ENCODE measurements at places on chromosomes 12 and 14. TPM values are rescaled to one million over a fixed set of nuclear protein-coding genes. Genes with fewer than 3 reads are reported as not detected.

DNA sequence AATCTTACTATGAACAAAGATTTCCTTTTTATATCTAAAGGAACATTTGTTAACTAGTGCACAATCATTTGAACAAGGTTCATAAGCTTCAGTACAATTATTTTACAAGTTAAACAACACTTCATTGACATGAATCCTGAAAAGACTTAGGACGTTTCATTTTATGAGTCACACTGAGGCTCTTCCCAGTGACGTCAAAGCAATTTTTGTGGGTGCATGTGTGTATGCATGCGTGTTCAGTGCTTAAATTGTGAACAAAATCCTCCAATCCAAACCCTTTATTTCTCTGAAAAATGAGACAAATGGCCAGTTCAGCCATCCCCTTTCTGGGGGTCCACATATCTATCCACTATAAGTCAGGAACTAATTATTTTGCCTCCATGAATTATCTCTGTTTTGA is 2.9 kb downstream of the LMNTD1 start:
- DNase-seq, result no peak

DNA sequence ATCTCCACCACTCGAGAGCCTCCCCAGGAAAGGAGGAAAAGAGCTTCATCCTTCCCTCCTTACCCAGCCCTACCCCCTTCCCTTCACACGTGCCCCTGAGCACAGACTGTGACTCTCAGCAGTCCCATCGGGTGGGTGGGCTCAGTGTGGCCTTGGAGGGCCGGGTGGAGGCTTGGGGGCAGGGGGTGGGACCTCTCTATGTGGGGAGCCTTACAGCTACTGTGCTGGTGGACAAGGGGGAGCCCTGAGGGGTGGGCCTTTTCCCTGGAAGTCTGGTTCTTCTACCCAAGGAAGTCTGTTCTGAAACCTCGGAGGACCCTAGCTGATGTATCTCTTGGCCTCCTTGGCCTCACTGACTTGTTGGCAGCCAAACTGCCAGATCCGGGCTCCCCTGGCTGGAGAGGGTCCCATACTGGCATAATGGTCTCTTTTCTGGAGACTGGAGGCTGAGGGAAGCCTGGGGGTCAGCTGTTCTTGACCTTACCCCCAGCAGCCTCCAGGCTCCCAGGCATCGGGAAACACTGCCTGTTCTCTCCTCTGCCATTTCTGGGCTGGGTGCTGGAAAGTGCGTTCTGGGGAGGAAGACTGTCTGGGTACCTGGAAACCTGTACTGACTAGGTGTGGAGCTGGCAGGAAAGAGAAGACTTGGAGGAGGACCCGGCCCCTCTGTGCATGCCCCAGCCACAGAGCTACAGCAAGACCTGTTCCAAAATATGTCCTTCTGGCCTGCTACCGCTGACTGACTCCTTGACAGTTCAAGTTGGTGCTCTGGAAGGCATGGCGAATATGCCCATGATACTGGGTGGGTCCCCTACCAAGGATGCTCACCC is 7.6 kb downstream of the VASH1 start:
- DNase-seq, result no peak

GRCh38 chr14:104001003-104001402 is 58.7 kb upstream of the RD3L start:
- DNase-seq, result no peak

Gene SLC35F4
- not detected for total RNA-seq

- no peak for DNase-seq
These were observed 1178.3 kb upstream of the FLRT2 start for GRCh38 chr14:84351646-84352045.

DNA sequence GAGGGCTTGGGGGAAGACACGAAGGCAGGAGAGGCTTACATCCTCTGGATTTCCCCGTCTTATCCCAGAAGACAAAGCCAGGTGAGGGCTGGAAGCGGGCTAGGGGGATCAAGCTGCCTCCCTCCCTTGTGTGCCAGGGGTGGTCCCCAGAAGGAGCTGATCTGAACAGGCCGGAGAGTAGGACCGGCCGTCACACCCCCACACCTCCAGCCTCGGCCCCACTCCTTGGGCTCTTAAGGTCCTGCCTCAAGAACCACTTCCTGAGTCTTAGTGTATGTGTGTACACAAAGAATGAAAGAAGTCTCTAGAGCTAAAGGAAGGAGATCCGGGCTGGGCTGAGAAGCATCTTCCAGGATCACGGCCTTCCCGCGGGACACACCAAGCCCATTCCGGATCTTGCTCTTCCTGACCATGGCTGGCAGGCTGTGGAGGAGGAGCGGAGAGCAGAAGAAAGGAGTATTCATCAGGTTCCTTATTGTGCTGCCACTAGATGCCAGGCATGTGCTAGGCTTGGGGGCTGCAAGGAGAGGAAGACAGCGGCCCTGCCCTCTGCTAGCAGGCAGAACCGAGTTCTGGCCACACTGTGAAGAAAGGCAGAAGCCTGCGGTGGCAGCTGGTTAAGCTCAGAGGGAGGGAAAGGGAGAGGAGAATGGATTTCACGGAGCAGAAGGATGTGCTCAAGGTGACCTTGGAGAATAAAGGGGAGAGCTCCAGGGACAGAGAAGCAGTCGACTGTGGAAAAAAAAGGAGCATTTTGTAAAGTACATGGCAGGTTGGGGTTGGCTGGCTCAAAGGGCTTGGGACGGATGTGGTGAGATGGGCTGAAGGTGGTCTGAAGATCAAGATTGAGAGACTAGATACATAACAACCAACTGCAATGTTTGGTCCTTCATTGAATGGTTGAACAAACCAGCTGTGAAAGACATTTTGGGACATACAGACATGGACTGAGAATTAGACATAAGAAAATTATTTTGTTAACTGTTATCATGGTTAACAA is 1.3 kb upstream of the CD63 start:
- DNase-seq, result no peak

GRCh38 chr12:47124451-47124850 is 44.7 kb upstream of the AMIGO2 start:
- DNase-seq, result no peak

Gene KRT80
- not detected for total RNA-seq

Gene SLC25A47
- 0.54 TPM for total RNA-seq

DNA sequence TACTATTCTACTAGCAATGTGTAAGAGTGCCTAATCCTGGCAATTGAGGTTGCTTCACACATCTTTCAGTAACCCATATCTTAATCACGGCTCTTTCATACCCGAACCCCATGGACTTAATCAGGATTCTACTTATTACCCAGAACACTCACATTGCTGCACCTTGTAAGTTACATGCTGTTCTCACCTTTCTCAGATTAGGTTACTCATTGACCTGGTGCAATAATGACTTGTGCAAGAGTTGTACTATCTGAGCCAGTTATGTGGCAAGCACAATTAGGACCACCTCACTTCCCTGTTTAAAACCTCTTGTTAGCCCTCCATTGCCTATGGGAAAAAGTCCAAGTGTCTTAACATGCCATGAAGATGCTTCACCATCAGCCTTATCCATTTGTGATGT is 306.7 kb upstream of the E2F7 start:
- DNase-seq, result no peak

DNA sequence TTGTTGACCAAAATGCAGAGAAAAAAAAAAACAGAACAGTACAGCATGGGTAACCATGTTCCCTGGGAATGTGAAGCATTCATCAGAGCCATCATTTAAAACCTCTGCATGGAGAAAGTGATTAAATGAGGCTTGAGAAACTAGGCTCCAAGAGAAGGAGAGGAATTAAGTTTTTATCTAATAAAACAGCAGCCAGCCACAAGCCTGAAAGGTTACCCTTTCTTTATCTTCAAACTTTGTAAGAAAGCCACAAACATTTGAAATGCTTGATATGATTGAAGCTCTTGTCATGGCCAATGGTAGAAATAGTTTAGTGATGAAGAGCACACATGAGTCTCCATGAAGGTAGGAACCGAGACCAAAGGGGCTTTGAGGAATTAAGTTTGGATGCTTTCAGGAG is 144.9 kb upstream of the SYT1 start:
- DNase-seq, result no peak

GRCh38 chr14:61598980-61599379 is 96.3 kb upstream of the HIF1A start:
- no peak for DNase-seq

DNA sequence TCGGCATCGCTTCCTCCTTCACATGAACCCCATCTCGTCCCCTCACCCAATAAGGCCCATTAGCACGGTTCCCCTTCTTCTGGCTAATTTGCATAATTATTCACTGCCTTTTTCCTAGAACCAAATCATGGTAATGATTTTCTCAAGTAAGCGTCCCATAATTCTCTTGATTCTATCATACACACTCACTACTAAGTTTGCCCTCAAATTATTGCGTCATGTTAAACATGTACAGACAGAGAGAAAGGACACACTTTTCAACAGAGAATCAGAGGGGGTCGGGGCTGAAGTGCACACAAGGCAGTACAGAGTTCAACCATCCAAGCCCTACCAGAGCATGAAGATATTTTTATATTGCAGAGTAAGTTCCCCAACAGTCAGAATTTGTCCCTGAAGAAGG is 256.6 kb downstream of the FOXN3 start:
- DNase-seq, result no peak

DNA sequence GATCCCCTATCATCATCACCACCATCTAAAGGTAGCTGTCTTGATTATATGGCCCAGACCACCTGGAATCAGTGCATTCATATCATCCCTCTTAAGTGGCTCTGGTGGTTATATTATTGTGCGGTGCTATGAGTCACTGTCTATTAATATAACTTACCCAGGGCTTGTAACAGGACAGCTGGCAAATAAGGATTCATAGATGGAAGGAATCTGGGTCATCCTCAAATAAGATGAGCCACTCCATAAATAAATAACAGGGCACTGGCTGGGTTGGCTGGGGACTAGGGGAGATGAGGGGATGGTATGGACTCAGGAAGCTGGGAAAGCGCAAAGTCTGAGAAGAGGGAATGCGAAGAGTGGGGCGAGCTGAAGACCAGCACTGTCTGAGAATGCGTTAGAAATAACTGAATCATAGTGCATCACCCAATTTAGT is 216.1 kb downstream of the NUAK1 start:
- no peak for DNase-seq

Gene DEPDC4
- total RNA-seq, result 1.4 TPM

Gene AICDA
- not detected for total RNA-seq

DNA sequence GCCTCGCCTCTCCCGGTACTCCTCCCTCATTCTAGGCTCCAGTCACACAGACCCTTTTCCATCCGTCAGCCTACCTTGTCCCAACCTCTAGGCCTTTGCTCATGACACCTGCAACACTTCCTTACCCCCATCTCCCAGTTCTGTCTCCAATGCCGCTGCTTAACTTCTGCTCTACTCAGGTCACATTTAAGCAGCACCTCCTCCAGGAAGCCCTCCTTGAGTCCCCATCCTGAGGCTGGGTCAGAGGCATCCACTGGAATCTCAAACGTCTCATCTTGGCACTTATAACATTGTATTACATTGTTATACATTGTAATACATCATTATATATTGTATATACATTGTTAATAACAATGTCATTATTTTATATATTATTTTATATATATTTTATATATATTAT is 32.8 kb downstream of the RASAL1 start:
- DNase-seq, result no peak

- DNase-seq, result no peak
These were observed 327.2 kb upstream of the E2F7 start for GRCh38 chr12:77392467-77393088.

Gene CEBPE
- not detected for total RNA-seq

- no peak for DNase-seq
These were observed 96.3 kb downstream of the TSPAN8 start for GRCh38 chr12:71061451-71061850.

Gene CMKLR1
- 2.0 TPM for total RNA-seq

DNA sequence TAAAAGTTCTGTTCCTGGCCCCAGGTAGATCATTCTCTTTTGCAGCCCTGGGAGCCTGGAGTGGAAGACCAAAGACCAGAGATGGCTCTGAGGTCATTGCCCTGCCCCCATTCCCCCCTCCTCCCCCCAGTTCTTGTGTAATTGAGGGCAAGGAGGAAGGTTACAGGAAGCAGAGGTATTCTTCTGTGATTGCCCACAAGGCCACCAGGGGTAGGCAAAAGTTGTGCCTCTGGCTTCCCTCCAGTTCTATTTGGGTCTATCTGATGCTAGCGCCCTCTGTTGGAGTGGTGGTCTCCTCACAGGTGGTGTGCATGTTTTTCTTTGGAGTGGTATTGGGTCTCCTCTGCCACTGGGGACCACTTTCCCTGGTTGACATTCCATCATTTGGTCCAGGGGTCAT is 41.2 kb upstream of the CRY1 start:
- no peak for DNase-seq

GRCh38 chr12:52455821-52456220 is 3.9 kb upstream of the KRT6B start:
- DNase-seq, result no peak

Gene DPF3
- total RNA-seq, result 24.7 TPM

Gene RNASE1
- total RNA-seq, result 123 TPM

- no peak for DNase-seq
These were observed 274.6 kb downstream of the RAD51B start for GRCh38 chr14:68094158-68094557.

DNA sequence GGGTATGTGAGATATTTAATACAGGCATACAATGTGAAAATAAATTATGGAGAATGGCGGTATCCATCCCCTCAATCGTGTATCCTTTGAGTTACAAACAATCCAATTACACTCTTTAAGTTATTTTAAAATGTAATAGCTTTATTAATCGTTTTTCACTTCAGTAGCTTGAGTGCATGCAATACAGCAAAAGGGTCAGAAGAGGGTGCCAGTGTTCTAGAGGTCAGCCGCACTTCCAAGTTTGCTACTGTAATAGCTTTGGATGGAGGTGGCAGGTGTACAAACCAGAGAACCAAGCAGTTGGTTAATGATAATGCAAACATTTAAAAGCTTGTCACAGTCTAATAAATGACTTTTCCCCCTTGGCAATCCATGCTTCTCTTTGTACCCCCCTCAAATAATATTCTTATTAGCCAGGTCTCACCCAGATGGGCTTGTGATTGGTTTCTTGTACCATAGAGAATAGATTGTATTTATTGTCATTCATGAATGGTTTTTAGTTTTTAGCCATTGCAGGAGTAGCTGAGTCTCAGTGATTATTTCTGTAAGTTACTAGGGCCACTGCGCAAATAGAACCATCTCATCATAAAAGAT is 127.0 kb downstream of the ERC1 start:
- peak; percentile 90 for DNase-seq

DNA sequence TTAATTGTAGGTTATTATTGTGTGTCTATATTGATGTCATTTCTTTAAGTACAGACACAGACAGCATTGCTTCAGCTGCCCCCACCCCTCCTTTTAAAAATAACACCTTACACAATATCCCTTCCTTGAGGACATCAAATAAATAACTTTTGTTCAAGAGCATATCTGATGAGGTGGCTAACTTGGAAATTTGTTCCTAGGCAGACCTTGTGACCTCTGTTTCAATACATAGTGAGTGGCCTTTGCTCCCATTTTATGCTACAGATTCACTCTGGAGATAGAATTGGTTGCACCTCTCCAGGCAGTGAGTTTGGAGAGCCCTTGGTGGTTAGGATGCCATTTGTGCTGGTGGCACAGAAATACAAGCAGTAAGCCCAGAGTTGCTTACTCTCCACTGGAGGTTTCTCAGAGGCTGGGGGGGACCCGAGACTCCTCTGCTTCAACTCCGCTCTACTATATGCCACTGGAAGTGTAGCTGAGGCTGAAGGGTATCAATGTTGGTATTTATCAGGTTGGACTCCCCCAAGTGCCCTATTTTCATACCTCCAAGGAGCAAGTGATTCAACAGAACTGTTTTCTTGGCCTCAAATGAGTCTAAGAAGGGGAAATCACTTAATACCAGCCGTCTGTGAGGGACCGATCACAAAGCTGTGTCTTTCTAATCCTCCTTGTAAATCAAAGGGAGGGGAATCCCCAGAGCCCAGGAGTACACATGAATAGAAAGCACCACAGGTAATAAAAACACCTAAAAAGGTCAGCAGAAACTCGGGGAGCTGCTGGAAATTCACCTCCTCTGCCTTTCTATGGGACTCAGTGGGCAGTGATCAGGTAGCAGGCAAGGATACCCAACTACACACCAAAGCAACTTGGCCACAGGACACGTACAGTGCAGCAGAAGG is 463.1 kb downstream of the RAD51B start:
- DNase-seq, result no peak

Measured in Peyer's patch (tissue), 4 donors.